T follicular helper cell (primary cell): ENCODE measurements at places on chromosomes 6 and 20.

- no peak for DNase-seq
These were observed 254.9 kb downstream of the ERMARD start for GRCh38 chr6:170006071-170006899.

GRCh38 chr6:127420556-127420955 is 38.6 kb downstream of the KIAA0408 start:
- peak; percentile 27 for DNase-seq

- no peak for DNase-seq
These were observed 23.1 kb upstream of the MROH8 start for GRCh38 chr20:37202267-37202943.

DNA sequence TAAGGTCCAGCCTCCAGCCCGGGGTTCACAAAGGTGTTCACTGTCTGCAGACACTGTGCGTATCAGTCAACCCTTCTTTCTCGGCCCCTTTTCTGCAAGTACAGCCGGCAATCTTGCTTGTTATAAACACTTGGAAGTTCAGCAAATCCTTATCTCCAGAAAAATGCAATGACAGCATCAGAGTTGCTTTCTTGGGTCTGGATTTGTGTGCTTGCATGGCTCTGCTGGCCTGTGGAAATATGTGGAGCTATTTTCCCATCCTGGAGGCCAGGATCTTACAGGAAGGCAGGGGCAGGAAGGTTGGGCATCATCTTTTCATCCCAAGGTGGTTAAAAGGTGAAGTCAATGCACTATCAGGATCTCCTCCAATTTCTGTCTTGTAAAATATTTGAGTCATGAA is 100.3 kb downstream of the SMOC2 start:
- no peak for DNase-seq

DNA sequence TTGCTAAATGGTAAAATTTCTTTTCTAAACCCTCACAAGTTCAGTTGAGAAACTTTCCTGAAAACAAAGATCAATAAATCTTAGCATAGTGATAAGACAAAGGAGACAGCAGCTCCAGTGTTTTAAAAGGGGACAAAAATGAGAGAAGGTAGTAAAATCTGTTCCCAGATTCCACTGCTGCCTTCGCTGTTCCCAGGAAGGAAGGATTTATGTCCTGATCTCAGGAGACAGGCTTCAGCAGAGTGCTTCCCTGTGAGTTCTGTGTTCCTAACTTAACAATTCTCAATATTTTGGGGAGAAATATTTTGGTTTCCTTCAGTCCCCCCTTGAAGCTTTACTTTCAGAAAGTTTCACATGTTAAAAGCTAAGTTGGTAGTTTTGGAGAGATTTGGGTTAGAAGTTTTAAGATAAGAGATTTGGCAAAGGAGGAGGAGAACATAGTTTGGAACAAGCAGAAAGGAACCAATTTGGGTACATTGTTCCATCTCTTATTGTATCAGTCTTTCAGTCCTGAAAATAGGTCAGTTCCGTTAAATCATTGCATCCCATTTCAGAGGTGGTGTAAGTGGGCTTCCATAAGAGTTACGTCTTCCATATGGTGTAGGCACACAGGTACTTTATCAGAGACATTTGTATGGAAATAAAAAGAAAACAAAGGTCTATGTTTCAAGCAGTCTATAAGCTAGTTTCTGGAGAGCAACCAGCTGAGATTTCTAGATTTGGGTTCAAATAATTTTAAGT is 20.8 kb downstream of the IRF4 start:
- no peak for DNase-seq
